ENCODE measurements at places on chromosomes 3 and 15. TPM values are rescaled to one million over a fixed set of nuclear protein-coding genes. Genes with fewer than 3 reads are reported as not detected.

The PARP15 gene
- not detected for total RNA-seq

The AMT gene
- 1.5 TPM for total RNA-seq

The PPP1R14D gene
- not detected for total RNA-seq

The CRABP1 gene
- total RNA-seq = not detected

The NAALADL2 gene
- 0.78 TPM for total RNA-seq

The KLHDC8B gene
- 28.1 TPM for total RNA-seq

The DCUN1D1 gene
- total RNA-seq = 36.8 TPM

The ERC2 gene
- total RNA-seq = 0.24 TPM

The SCN11A gene
- total RNA-seq = not detected

The FAM43A gene
- total RNA-seq = 1.8 TPM

Data from RPMI7951 (cell line).